ENCODE measurements at places on chromosomes 12 and 14.

DNA sequence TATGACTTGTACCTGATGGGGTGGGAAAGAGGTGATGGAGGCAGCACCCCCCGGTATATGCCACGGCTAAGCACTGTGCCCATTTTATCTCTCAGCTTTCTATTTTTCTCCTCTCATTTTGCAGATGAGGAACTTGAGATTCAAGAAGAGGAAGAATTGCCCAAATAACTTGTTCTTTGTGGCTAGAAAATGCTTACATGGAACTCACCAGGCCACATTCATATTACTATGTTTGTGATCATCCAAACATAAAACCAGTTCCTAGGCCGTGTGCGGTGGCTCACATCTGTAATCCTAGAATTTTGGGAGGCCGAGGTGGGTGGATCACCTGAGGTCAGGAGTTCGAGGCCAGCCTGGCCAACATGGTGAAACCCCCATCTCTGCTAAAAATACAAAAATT, 14.5 kb upstream of the PSMD9 start:
- DNase-seq, result no peak

DNA sequence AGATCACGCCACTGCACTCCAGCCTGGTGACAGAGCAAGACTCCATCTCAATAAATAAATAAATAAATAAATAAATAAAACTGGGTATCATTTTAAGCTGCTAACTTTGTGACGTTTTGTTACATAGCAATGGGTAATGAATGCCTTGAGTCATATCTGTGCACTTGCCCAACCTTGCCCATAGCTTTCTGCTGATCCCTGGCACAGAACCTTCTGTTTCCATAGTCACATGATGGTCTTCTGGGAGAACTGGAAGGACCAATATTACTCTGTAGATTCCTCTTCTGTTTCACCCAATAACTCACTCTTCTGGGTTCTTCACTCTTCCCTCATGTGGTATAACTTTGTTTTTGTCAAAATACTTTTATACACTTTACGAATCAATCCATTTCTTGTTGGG, 140.8 kb downstream of the SCARB1 start:
- DNase-seq, result no peak

DNA sequence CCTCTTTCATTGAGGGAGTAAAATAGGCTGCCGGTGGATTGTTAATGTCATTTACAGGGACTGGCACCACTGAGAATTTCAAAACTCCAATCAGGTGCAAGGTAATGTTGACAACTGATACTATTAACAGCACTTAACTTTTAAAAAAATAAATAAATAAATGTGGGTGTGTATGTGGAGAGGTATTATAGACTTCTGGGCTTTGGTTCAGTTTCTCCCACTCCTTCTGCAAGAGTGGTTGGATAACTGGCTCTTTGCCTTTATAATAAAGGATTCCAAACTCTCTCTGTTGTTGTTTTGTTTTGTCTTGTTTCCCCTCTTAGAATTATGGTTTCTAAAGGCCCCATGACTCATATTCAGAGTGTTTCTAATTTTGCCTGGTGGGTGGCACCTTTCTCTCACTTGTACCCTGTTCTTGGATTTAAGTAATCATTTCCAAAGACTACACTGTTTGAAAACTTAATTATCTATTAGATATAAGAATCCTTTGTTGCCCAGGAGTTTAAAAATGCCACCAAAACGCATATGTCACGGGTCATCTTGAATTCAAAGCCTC, 151.6 kb upstream of the ARID2 start:
- DNase-seq, result no peak

DNA sequence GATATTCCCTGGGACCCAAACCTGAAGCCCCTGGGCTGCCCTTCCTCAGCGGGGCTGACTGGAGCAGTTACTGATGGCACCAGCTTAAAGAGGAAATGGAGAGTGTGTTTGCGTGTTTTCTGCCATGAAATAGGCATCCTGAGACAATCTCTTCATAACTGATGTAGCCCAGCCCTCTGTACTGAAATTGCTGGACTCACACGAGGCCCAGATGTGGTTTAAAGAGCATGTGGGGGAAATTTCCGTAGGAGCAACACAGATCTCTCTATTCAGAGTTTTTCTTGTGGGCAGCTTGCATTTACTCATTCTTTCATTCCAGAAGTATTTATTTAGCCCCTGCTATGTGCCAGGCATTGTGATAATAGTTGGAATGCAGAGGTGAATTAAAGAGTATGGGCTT, 782.1 kb upstream of the TBX3 start:
- DNase-seq, result no peak

- no peak for DNase-seq
Observed at GRCh38 chr14:93962701-93963601, 13.4 kb downstream of the ASB2 start.

DNA sequence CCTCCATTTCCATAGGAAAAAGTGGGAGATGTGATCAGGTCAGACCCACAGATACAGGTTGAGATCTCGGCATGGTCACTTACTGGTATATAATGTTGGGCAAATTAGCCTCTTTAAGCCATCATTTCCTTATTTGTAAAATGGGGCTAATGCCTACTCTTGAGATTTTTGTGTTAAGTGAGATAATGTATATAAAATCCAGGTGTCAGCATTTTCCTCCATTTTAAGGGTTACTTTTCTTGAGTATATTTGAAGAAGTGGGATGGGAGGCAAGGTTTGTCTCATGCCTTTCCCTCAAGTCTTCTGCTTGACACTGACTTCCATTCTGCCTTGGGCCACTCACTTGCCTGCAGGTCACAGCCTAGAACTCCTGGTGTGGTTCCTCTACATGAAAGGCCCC, 10.1 kb upstream of the POU6F1 start:
- DNase-seq, result no peak
